RPMI8226 (cell line): ENCODE measurements at places on chromosomes 2 and 18.
A peak's percentile ranks its signal among the peaks of the same experiment; 100 is the strongest.

DNA sequence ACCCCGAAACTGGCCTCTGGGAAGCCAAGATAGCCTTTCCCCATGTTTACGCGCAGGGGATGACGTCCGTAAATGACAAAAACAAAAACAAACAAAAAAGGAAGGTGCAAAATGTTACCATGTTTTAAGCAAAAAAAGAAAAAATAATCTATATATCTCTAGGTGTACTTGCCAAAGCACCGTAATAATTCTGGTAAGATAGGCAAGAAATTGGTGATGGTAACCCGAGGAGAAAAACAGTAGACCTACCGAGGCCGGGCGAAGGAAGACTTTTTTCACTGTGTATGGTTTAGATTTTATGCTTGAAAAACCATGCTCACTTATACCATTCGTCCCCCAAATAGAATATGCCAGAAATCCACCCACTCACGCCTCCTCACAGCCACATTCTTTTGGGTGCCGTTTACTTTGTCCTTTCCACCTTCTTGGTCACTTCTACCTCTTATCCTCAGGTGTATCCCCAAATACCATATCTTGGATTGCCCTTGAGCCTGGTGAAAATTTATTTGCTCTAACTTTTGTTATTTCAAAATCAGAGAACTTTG, 8.0 kb downstream of the GATA6 start:
- DNase-seq = no peak

GRCh38 chr18:45384137-45384961, 230.9 kb upstream of the SLC14A2 start:
- peak; percentile 69 for DNase-seq

GRCh38 chr2:181354626-181355025, 102.6 kb upstream of the ITGA4 start:
- DNase-seq = no peak

DNA sequence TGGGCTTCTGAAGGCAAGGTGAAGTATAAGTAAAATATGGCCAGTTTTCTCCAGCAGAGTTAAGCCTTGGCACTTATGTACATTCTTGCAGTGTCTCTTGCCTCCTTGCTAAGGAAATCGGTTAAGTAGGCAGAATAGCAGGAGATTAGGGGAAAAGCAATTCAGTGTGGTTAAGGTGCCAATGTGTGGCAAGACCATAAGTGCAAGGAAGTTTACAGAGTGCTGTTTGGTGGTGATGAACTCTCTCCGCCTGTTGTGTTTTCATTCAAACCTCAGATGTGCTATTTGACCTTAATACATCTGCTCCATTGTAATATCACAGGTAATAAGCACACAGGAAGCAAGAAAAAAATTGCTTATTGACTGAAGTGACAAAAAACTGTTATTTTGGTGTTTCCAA, 156.1 kb downstream of the MGAT5 start:
- no peak for DNase-seq

DNA sequence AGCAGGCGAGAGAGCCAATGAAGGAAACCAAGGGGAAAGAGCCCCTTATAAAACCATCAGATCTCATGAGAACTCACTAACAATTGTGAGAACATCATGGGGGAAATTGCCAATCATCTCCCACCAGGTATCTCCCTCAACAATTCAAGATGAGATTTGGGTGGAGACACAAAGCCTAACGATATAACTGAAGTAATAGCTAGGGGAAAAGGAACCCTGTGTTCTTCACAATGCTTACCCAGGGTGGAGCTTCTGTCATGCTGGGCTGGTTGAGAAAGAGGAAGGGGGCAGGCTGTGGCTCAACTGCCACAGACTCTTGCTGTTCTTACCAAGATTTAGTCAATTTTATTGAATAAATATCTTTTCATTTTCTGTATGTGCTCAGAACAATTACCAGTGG, 392.1 kb upstream of the HS6ST1 start:
- DNase-seq = no peak

DNA sequence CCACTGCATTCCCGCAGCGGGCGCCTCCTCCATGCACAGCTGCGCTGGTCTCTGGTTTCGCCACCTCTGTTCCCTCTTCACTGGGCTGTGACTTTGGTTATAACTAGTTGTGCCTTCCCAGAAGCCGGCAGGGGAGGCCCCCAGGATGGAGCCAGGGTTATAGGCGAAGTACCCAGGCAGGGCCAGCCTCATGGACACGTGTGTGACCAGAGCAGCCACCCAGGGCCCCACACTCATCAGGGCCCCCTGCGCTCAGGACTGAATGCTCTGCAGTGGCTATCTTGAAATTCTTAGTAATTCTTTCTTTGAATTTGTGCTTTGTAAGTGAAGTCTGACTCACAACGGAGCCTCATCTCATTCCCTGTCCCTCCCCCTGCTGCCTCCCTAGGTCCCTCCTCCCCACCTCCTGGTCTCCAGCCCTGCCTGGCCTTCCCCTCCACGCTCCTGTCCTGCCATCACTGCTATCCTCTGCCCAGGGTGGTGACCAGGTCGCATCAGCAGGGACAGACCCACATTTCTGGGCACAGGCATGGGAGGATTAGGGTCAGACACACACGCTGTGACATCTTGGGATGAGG, 38.1 kb upstream of the LBH start:
- no peak for DNase-seq

- DNase-seq = no peak
Measured at GRCh38 chr18:48835745-48836170, 115.0 kb downstream of the SMAD7 start.

DNA sequence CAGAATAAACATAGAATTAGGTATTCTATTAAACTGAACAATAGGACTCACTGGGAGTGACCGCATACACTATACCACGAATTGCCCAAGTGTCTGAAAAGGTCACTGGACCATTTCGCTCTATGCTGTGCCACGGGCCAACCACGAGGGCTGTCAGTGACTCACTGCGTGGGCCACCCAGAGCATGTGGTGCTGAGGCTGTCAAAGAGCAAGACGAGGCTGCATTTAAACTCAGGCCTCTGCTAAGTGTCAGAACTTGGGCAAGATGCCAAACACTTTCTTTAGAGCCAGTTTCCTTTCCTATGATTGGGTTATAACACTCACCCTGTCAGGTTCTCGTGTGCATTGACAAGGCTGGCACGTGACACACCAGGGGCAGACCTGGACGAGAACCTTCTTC, 97.5 kb downstream of the SH3YL1 start:
- no peak for DNase-seq

- no peak for DNase-seq
Measured at GRCh38 chr2:174340400-174341292, 5.9 kb downstream of the SP9 start.

DNA sequence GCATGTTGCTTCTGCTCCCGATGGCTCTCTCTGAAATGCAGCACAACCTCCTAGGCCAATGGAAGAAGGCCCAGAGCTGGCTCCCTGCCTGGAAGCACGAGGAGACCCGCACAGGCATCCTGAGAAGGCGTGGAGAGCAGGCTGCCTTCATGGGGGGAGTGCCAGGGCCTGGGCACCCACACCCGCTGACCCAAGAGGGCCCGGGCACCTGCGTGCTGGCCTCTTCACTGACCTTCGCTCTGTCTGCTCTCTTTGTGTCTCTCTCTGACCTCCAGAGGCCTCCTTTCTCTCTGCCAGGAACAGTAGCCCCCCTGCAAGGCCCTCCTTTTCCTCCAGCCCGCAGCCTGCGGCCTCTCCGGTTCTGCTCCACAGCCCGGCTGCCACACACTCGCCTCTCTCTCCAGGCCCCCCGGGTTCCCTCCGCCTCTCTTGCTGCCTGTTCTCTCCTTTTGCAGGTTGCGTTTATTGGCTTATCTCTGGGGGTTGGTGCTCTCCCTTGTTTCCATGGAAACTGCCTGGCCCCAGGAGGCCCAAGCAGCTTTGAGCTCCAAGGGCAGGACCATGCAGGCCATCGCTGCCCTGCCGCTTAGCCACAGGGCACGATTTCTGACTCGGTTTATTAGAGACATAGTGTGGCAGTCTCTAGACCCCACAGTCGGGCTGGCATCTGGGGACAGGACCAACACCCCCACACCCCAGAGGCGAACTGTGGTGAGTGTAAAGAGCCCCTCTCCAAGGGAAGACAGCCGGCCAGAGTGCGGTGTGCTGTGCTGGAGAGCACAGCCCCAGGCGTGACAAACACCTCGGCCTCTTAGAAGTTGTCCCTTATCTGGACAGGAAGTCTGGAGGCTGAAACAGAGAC, 1.7 kb downstream of the MZT2B start:
- no peak for DNase-seq
